ENCODE measurements at places on chromosomes 16 and 17. TPM values are rescaled to one million over a fixed set of nuclear protein-coding genes. Genes with fewer than 3 reads are reported as not detected.

Gene OTOA
- 0.21 TPM for total RNA-seq

DNA sequence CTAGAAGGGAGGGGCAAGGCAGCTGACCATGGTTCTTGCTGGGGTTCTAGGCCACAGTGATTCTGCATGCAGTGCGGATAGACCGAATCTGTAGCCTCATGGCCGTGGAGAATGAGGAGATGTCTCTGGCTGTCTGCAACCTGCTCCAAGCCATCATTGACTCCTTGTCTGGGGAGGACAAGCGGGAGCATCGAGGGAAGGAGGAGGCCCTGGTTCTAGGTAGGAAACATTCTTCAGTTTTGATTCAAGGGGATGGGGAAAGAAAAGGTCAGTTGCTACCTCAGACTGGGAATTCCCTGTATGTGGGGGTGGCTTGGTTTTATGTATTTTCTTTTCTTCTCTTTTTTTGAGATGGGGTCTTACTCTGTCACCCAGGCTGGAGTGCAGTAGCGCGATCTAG is 7.6 kb downstream of the UNC45B start:
- no peak for DNase-seq

DNA sequence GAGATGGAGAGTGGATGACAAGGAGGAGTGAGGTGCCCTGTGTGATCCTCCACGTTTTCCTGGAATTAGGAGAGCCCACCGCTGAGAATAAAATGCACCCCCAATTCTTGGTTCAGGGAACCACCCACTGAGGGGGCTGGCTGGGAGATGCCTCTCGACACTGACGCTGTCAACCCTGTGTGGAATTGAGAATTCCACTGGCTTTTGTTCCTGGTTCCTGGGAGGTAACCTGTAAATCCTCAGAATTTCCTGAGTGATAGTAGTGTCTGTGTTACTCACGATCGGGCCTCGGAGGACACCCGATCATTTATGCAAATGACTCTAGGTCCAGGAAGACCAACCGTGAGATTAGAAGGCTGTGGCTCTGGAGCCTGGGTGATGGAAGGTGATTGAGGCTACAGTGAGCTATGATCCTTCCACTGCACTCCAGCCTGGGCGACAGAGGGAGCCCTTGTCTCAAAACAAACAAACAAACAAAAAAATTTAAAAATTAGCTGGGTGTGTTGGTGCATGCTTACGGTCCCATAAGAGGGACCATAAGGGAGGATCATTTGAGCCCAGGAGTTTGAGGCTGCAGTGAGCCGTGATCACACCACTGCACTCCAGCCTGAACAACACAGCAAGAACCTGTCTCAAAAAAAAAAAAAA is 11.7 kb upstream of the PRPSAP1 start:
- no peak for DNase-seq

DNA sequence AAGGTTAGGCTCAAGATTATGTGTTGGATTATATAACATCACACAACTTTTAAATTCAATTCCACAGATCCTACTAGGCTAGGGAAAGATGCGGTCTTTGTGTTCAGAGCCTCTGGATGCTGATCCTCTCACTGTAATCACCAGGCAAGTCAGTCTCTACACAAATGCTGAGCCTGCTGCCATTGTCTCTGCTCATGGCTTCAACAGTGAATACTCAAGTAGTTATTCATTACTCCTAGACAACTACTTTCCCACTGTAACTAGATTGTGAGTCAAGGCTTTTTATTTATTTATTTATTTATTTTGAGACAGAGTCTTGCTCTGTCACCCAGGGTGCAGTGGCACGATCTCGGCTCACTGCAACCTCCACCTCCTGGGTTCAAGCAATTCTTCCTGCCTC is 15.8 kb upstream of the NDUFAB1 start:
- DNase-seq, result no peak

GRCh38 chr17:75493476-75494129 is 21.7 kb downstream of the CASKIN2 start:
- no peak for DNase-seq

DNA sequence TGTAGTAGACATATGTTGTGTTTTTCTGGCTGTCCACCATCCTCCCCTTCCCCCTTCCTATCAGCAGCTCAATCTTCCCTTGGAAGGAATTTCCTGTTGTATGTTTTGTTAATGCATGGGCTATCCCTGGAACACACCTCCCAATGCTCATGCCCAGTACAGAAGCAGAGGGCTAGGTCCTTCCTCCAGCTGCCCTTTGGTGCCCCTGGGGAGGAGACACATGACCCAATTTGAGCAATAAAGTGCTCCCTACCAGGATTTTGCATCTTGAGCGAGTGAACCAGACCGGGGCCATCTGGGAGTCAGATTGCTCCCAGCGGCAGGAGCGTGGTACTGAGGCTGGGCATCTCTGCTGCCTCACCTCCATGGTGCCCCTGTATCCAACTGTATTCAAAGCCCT is 141.5 kb upstream of the MED13 start:
- DNase-seq, result no peak

GRCh38 chr16:23771027-23771426 is 16.2 kb downstream of the CHP2 start:
- DNase-seq, result no peak

DNA sequence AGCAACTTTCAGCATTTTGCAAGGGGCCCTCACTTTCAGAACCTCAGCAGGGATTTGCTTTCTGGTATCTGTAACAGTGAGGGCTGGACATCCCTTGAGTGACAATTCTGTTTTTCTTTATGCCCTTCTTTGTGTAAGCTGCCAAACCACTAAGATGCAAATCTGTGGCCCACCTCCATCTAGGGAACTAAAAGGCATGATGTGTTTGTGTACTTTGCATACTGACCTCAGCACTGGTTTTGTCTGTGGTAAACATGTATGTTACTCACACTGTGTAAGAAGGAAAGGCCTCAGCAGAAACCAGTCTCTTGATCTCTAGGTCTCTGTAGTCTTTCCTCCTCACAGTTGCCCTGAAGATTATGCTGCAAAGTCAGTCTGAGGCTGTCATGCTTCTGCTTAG is 396.6 kb upstream of the DYNLRB2 start:
- no peak for DNase-seq

Measured in thoracic aorta (tissue), 2 donors.